ENCODE measurements at places on chromosomes 13 and 19.

DNA sequence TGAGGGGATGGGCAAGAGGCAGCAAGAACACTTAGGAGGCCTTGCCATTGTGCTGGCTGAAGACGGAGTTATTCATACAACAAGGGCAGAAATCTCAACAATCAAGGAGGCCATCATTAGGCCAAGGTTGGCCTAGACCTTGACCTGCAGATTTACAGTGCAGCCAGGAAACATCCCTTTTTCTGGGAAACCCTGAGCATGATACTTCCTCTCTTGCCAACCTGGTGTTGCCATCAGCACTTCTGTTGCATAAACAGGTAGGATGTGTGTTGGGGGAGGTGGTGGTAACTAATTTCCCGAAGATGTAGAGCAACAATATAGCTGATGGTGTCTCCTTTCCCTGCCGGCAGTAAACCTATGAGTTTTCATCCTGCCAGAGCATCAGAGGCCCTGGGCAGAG is 8.0 kb downstream of the TMEM272 start:
- DNase-seq = no peak

- DNase-seq = no peak
These were observed 18.2 kb downstream of the NUDT15 start for GRCh38 chr13:48055712-48056111.

GRCh38 chr13:44174769-44175425 is 198.7 kb upstream of the SERP2 start:
- DNase-seq = no peak

GRCh38 chr13:72430923-72431322 is 296.5 kb downstream of the MZT1 start:
- DNase-seq = no peak

- no peak for DNase-seq
These were observed at the start of gene FSD1 for GRCh38 chr19:4304538-4305256. Gene FSD1, plus strand, starts transcription at chr19:4304598. Its CDS starts 149 bp downstream, at chr19:4304747.

GRCh38 chr13:107960301-107960700 is 255.0 kb downstream of the LIG4 start:
- DNase-seq = no peak

- DNase-seq = no peak
These were observed 29.5 kb downstream of the COL4A1 start for GRCh38 chr13:110277357-110277975.

- no peak for DNase-seq
These were observed 25.4 kb upstream of the NANOS2 start for GRCh38 chr19:45939792-45940514.

- DNase-seq = no peak
These were observed 168.6 kb downstream of the SUCLA2 start for GRCh38 chr13:47832458-47832972.

- DNase-seq = no peak
These were observed 558.8 kb upstream of the KLHL1 start for GRCh38 chr13:70666883-70667556.

GRCh38 chr13:48573213-48574007 is 40.5 kb upstream of the RCBTB2 start:
- DNase-seq = no peak

DNA sequence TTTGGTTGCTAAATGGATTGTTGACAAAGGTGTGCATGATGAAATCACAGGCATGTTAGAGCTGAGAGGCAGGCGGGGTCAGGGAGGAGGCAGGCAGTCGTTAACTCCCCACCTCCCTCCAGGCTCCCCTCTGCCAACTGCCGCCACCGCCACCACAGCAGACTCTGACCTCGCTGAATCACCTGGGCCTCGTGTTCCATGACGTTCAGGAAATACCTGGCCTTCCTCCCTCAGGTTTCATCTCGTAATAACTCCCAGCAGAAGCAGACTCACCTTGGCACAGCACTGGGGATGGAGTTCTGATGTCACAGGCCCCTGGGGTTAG is 198.5 kb downstream of the KATNAL1 start:
- no peak for DNase-seq

- DNase-seq = no peak
These were observed 48.8 kb downstream of the SLC7A1 start for GRCh38 chr13:29546662-29547061.

GRCh38 chr13:40197936-40198595 is 468.4 kb downstream of the FOXO1 start:
- no peak for DNase-seq

Measured in left hindlimb (tissue), 1 donor.